Right cardiac atrium (tissue), 5 donors: ENCODE measurements at places on chromosomes 16 and 17. TPM values are rescaled to one million over a fixed set of nuclear protein-coding genes. Genes with fewer than 3 reads are reported as not detected.

- DNase-seq, result peak; percentile 88
Observed at GRCh38 chr17:43907425-43907981, at the start of gene MPP2. Gene MPP2 (minus strand): TSS chr17:43907536. CDS start chr17:43904460, 3,076 bp downstream.

DNA sequence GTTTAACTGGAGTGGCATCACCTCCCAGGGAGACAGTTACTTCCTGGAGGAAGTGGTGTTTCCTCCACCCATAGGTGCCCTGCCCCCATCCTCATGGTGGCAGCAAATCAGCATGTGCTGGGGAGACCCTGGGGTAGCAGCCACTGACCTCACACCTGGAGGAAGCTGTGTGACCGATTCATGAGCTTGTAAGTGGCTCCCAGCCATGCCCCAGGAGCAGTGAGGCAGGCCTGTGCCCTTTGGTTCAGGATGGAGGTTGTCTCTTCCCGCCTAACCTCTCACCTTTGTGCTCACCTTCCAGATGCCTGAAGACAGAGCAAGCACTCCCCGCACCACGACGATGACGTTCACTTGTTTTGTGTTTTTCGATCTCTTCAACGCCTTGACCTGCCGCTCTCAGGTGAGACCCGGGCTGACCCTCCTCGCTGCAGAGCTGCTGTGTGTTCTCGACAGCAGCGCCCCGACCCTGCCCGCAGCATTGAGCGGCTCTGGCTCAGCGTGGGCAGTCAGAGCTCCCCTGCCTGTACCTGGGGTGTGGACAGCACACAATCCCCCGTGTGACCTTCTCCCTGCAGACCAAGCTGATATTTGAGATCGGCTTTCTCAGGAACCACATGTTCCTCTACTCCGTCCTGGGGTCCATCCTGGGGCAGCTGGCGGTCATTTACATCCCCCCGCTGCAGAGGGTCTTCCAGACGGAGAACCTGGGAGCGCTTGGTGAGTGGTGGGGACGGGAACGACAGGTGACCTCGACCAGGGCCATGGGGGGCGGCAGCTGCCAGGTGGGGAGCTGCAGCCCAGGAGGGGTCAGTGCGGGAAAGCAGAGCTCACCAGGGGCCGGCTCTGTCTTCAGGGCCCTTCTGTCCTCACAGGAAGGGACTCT lies 42.8 kb downstream of the MEAK7 start:
- DNase-seq, result no peak

DNA sequence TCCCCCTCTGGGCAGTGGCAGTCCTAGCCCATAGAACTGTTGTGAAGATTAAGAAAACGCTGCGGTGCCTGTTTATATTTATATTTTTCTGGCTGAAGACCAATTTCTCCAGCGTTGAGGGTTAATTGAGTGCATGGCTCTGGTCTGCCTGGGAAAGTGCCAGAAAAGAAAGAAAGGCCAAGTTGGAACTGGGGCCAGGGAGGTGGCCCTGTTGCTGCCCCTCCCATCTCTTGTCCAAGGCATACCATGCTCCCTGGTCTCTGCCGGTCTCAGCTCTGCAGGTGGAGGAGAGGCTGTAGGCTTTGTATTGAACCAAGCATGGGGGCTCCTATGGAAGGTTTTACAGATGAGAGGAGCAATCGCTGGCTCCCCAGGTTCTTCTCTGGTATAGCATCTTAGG lies 124.7 kb downstream of the MGAT5B start:
- DNase-seq, result no peak

Gene EMP2
- polyA plus RNA-seq, result 34.4 TPM

GRCh38 chr17:378068-378467 lies 25.5 kb upstream of the RPH3AL start:
- DNase-seq, result no peak

GRCh38 chr17:73952082-73952479 lies 251.4 kb upstream of the RPL38 start:
- no peak for DNase-seq

Gene CDRT15L2
- not detected for polyA plus RNA-seq

Gene STAC2
- 6.9 TPM for polyA plus RNA-seq

- DNase-seq, result peak; percentile 90
Observed at GRCh38 chr17:65485388-65486299, 75.8 kb downstream of the AXIN2 start.

GRCh38 chr17:48582750-48583069 lies 4.6 kb upstream of the HOXB4 start:
- DNase-seq, result no peak

Gene PNMT
- polyA plus RNA-seq, result 32.7 TPM

DNA sequence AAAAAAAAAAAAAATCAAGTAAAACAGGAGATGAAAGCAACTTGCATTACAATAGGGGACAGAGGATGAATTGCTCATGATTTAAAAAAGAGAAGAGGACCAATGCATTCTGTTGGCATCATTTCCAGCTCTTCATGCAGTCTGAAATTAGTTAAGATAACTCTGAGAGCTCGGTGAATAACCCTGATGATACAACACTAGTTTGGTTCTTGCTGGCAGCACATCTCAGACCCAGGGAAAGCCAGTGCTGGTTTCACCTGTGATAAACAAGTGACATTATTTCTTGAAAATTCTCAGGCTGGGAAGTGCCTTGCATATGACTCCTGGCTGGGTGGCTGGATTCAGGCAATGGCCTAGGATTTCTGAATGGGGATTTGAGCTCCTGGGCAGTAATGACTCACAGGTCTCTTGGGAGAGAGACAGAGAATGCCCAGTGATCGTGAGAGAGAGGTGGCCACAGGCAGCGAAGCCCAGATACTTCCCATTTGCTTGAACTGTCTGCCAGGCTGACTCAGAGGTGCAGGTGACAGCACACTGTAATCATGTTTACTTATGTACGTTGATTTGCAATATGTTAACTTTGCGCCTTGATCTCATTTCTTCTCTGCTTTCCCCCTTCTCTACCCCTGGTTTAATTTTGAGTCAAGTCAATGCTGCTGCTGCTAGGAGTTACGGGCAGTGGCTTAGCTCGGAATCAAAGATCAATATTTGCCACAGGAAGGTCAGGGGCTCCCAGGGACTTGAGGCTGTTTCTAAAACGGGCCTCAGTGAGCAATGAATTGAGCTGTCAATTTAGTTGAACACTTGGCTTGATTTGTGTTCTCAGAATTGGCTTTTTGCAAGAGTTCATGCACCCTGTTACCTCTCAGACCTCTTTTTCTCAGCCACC lies 27.1 kb downstream of the ARSG start:
- no peak for DNase-seq

GRCh38 chr17:19274893-19275292 lies 37.7 kb downstream of the EPN2 start:
- no peak for DNase-seq

GRCh38 chr16:9046667-9047055 lies 44.8 kb upstream of the HAPSTR1 start:
- DNase-seq, result no peak

DNA sequence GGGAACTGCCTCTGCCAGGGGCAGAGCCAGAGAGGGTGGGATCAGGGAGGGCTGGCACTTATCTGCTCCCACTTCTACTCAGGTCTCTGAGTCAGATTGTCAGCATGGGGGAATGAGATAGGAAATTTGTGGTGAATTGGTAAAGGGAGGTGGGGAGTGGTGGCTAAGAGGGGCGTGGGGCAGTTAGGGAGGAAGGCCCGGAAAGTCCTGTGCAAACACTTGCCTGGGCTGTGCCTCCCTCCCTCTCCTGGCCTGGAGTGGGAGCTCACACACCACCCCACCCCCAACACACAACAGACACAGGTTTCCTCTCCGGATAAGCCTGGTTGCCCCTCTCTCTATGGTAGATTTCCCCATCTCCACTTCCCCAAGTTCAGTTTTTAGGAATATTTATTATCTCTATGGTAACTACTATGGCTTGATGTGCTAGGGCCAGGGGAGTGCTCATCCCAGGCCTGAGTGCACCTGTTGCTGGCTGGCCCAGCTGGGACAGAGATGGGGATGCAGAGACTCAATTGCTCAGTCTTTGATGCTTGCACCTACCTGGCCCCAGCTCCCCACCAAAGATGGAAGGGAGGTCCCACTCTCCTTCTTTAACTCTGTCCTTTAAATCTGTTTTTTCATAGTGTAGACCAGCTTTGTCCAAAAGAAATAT lies 2.7 kb downstream of the SPNS2 start:
- no peak for DNase-seq

- DNase-seq, result no peak
Observed at GRCh38 chr17:27558341-27558740, 72.6 kb upstream of the LGALS9 start.

GRCh38 chr17:7944326-7944725 lies 12.3 kb downstream of the CNTROB start:
- DNase-seq, result no peak

DNA sequence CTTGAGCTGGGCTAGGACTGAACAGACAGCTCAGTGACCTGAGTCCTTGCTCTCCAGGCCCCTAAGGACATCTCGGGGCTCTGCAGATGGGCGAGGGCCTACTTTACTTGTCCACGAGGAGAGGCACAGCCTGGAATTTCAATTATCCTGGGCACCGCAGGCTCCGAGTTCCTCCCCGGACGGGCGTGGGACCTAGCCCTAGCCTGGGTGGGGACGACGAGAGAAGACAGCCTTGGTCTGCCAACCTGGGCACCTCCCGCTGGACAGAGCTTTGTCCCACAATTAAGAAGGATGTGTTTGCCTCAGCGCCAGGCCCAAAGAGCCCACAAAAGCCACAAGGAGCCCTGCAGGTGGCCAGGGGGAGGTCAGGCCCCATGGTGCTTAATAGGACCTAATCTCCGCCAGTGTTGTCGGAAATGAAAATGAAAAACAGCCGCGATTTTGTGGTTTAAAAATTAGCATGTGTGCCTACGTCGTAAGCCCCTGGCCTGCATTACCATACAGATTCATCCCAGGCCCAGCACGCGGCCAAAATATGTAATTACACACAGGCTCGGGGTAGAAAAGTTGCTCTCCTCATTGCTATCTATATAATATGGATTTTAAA lies 51.4 kb upstream of the LHX1 start:
- DNase-seq, result no peak

- no peak for DNase-seq
Observed at GRCh38 chr16:8568231-8568617, 22.1 kb downstream of the TMEM114 start.

DNA sequence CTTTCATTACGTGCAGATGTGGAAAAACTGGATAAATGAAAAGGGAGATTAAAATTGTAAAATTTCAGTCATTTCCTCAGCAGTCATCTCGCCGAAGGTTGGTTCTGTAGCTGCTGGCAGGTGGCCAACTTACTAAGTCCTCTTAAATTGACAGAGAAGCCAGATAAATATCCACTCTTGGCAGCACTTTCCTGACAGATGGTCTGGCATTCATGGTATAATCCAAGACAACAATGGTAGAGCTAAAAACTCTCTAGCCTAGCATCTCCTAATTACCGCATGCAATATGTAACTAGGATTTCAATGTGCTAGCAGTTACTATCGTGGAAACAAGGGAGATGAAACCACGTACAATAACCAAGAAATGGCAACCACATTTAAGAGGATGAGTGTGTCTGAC lies 306.3 kb downstream of the CNTNAP4 start:
- no peak for DNase-seq

GRCh38 chr16:8898660-8899318 lies 16.6 kb downstream of the LITAFD start:
- no peak for DNase-seq

- no peak for DNase-seq
Observed at GRCh38 chr17:64045176-64045575, 24.7 kb upstream of the ICAM2 start.

GRCh38 chr16:85330694-85331188 lies 218.5 kb upstream of the CIBAR2 start:
- no peak for DNase-seq

- no peak for DNase-seq
Observed at GRCh38 chr16:89144681-89145080, 26.9 kb upstream of the CDH15 start.

- peak; percentile 70 for DNase-seq
Observed at GRCh38 chr17:30344283-30345088, 10.6 kb upstream of the TMIGD1 start.

Gene FAM20A
- polyA plus RNA-seq, result 2.3 TPM

Gene ASPA
- polyA plus RNA-seq, result 1.6 TPM

Gene CCL13
- 2.0 TPM for polyA plus RNA-seq

DNA sequence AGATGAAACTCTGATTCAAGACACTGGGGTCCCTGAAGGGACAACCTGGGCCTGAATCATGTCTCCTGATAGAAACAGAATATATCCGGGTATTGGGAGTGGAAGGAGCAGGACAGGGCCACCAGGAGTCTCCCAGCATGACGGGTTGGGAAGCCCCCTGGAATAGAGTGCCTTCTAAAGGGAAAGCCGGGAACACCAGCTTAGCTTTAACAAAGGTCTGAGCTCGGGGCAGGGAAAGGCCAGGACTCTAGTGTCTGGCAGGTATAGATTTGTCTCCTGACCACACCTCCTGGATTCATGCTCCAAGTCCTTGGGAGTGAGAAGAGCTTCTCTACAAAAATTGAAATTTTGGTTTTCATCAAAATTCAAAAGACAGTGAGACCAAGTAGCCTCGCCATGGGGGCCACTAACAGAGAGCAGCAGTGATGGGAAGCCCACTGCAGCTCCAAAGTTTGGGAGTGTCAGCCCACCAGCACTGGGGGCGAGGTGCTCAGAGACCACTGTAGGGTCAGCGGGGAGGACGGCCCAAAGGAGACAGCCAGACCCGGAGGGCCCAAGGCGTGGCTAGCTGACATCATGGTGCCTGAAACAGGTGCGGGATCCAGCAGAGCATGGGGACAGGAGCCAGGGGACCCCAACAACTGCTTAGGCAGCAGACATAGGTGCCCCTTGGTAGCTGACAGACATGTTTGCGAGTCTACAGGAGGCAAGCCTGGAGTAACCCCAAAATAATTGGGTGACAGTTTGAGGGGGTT lies 81.0 kb downstream of the C16orf78 start:
- no peak for DNase-seq

Gene SMG1
- polyA plus RNA-seq, result 11.5 TPM

Gene PIPOX
- polyA plus RNA-seq, result 0.48 TPM

DNA sequence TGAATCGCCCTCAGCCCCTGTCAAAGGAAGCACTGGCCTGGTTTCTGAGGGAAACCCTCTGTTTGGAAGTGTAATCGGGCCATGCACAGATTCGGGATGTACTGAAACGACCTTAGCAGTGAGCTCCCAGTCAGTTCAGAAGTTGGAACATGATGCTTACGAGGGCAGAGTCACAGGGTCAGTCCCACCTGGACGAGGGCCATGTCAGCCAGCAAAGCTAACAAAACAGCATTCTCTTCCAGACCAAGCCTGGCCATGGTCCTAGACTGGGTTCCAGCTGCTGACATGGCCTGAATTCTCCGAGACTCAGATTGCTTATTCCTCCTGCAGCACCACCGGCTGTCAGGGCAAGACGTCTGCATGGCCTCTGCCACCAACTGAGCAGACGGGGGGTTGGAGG lies 192.2 kb upstream of the WSCD1 start:
- DNase-seq, result peak; percentile 82

- DNase-seq, result no peak
Observed at GRCh38 chr17:49998836-49999511, 4.0 kb upstream of the DLX3 start.
